ENCODE measurements at places on chromosomes 7 and 10.

DNA sequence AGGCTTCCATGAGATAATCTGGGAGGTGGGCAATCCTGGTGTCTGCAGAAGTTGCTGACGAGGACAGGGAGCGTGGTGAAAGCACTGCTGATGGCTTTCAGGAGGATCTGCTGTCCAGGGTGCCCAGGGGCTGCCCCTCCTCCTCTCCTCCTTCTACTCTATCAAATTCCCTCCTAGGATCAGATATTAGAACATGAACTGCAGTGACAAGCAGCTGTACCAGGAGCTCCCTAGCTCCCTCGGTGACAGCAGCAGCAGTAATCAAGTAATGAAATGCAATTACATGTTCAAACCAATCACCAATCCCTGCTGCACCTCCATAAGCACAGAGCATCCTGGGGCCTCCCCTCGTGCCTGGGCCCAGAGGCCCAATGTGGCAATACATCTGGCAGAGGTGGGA lies 46.9 kb downstream of the GRID1 start:
- DNase-seq, result no peak

- DNase-seq, result no peak
Observed at GRCh38 chr7:79593866-79594301, 140.4 kb upstream of the MAGI2 start.

DNA sequence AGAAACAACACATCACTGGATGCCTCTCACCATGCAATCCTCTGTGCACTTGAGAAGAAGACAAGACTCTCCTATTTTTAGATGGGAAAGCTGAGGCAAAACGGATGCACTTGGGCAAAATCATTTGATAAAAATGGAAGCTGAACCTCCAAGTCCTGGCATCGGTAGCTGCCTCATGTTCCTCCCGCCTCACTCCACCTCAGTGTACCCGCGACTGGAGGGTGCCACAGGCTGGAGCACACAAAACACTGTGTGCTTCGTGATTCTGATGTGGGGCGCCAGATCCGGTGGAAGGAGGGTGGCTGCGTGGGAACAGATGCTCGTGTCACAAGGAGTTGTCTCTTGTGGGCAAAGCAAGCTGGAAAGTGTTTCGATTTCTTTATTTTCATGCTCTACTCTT lies 41.3 kb downstream of the TAS2R41 start:
- no peak for DNase-seq

GRCh38 chr10:34116220-34116641 lies 698.9 kb downstream of the PARD3 start:
- DNase-seq, result no peak

- DNase-seq, result no peak
Observed at GRCh38 chr7:23687011-23687410, 7.0 kb downstream of the FAM221A start.
